Suppressor macrophage treated with lipopolysaccharide for 1 hour (primary cell): ENCODE measurements at places on chromosomes 5 and 9.

DNA sequence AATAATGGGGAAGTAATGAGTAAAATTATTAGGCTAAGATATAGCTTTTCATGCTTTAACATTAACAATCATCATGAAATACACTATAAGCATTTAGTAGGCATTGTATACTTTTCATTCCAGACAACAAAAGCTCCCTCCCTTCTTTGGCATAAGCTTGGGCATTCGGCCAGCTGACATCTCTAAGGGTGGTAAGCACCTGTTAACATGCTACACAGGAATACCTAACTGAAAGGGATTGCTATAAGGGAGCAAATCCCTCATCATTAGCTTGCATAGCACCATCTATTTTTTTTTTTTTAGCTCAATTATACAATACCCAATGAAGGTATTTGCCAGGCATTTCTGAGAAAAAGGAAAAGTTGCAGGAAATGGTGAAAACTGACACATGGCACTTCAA lies 16.6 kb downstream of the STRBP start:
- no peak for DNase-seq

GRCh38 chr9:69307446-69308205 lies 17.4 kb upstream of the ENTREP1 start:
- no peak for DNase-seq

DNA sequence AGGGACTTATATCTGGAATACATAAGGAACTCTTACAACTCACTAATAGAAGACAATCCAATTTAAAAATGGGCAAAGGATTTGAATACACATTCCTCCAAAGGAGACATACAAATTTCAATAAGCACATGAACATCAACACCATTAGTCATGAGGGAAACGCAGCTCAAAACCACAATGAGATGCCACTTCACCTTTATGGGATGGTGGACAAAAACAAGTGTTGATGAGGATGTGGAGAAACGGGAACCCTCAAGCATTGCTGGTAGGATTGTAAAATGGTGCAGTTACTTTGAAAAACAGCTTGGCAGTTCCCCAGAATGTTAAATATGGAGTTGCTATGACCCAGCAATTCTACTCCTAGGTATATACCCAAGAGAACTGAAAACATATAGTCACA lies 72.7 kb upstream of the IER5L start:
- DNase-seq = no peak

GRCh38 chr9:18542837-18543405 lies 69.0 kb downstream of the ADAMTSL1 start:
- no peak for DNase-seq

GRCh38 chr9:123763910-123764588 lies 165.9 kb downstream of the DENND1A start:
- no peak for DNase-seq

- DNase-seq = no peak
Measured at GRCh38 chr5:132013711-132014110, 2.3 kb upstream of the ACSL6 start.

GRCh38 chr9:21750021-21750735 lies 52.3 kb upstream of the MTAP start:
- DNase-seq = no peak

- DNase-seq = no peak
Measured at GRCh38 chr9:113616116-113616515, 152.6 kb downstream of the RGS3 start.

GRCh38 chr5:142849466-142849865 lies 79.3 kb downstream of the ARHGAP26 start:
- peak; percentile 61 for DNase-seq

DNA sequence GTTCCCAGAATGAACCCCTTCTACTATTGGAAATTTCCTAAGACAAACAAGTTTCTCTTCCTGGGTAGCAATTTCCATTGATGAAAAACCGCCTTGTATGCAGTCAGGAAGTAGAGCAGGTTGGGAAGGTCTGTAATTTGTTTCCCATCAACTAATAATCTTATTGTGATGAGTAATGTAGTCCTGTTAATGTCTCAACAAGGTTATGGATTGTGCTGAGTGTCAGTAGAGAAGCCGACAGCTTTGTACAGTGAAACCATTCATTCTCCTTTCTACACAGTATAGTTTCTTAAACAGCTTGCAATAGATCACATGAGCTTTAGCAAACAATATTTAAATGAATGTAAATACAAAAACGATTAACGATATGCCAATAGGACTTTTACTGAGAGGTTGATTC lies 355.4 kb upstream of the WWC1 start:
- no peak for DNase-seq

DNA sequence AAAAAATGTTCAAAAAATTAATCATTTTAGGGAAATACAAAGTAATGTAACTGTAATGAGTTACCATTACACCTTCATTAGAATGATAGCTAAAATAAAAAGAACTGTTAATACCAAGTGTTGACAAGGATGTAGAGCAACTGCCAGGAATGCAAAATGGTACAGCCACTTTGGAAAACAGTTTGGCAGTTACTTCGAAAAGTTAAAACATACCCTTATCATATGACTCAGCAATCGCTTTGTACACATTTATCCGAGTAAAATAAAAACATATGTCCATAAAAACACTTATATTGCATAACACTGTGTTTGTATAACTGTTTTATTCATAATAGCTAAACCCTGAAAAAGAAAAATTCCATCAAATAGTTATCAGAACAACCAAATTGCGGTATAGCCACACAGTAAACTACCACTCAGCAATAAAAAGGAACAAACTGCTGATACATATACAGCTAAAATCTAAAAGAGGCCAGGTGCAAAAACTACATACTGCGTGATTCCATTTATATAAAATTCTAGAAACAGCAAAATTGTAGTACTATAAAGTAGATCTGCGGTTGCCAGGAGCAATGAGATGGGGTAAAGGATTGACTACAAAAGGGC lies 61.7 kb downstream of the RFX3 start:
- no peak for DNase-seq
